ENCODE measurements at places on chromosomes 12 and 14.

GRCh38 chr14:77043177-77043983 lies 14.9 kb upstream of the IRF2BPL start:
- DNase-seq: peak; percentile 93

- DNase-seq: peak; percentile 40
Observed at GRCh38 chr12:32920506-32921085, 24.0 kb upstream of the PKP2 start.

DNA sequence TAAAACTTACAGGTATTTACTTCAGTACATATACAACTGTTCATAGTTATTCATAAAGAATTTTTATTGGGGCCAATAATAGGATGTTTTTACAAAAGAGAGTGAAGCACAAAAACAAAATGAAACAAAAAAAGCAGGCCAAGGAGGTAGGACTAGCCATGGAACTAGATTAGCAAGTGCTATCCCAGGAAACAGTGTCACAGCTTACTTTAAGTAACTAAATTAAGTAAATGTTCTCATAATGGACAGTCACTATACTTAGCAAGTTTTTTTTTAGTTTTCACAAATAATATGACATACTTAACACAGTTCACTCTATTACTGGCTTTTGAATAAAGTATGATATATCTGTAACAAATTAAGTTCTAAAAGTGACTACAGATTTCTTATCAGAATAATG lies 124.1 kb downstream of the GARIN6 start:
- DNase-seq: no peak

DNA sequence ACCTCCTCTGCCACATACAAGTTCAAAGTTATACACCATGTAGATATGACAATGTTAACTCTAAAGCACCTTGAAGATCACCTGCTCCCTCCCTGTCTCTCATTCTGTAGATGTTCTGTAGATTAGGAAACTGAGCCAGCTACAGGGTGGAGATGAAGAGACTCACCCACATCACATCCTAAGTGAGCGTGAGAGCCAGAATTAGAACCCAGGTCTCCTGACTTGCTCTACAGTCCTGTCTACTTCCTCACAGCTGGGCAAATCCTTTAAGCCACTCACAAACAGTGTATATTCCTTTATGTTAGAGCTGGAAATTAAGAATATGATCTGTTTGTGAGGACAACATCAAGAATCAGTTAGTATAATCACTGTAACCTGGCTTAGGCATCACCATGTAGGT lies 1.8 kb downstream of the APPL2 start:
- DNase-seq: no peak

- DNase-seq: peak; percentile 6
Observed at GRCh38 chr14:32932302-32932913, 6.3 kb upstream of the NPAS3 start.

- DNase-seq: peak; percentile 79
Observed at GRCh38 chr12:104588047-104588920, 131.5 kb downstream of the CHST11 start.

GRCh38 chr14:66539034-66539433 lies 31.1 kb downstream of the GPHN start:
- no peak for DNase-seq

GRCh38 chr12:6494968-6495367 lies 1.1 kb downstream of the NCAPD2 start:
- DNase-seq: no peak

GRCh38 chr12:17511369-17511768 lies 578.6 kb downstream of the RERGL start:
- DNase-seq: no peak

DNA sequence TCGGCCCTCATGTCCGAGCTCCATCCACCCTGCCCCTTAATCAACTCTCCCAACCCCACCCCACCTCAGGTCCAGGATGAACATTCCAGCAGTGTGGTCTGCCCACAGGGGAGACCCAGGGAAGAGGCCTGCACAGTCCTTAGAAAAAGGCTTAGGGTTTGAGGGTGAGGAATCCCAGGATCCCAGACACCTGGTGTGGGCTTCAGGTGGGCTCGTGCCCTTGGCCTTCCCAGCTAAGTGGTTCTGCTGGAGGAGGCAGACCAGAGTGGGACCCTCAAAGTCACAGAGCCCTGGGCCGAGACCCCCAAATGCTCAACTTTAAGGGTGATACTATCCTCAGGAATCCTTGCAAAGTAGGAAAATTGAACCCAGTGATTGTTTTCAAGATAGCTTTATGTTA lies 25.4 kb upstream of the PPP2R5C start:
- no peak for DNase-seq

- no peak for DNase-seq
Observed at GRCh38 chr12:10457760-10458159, 4.6 kb upstream of the KLRC1 start.

GRCh38 chr14:92503756-92504491 lies 9.7 kb upstream of the RIN3 start:
- peak; percentile 62 for DNase-seq

DNA sequence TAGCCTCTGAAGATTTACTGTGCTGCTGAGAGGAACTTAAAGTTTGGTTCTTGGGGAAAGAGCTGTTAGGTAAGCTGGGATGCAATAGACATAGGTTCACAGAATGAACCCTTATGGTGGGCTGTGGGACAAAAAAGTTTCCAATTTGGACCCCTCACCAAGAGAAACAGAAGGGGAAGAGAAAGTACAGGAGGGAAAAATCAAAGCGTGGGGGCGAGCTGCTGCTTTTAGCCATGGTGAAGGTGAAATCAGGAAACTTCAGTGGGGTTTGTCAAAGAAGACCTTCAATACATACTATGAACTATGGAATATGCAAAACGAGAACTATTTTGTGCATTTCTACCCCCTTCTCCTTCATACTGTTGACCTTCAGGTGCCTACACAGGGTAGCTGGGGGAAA lies 10.6 kb upstream of the NINJ2 start:
- DNase-seq: no peak

DNA sequence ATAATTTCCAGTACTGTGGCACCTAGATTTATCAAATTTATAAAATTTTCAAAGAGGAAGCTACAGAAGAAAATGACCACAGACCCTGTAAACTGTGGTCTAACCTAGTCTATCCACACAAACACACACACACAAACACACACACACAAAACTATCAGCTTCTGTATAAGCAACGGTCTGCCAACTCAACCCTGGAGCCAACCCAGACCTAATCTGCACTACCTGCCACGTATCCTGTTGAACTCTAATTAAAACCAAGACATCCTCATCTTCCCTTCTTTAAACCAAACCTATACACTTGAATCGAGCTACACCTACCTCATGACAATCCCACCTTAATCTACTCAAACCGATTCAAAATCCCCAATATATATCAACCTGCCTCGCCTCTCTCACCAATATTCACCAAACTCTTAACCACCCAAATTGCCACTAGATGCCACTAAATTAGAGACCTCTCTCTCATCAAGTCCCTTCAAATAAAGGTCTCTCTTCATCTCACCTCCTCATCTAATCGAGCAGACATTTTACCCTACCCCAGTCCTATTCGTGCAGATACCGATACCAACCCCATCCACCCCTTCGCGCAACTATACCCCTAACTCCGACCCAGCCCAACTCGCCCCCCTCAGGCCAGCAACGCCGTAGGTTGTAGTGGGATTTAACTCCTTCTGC lies 808 bp downstream of the ACIN1 start:
- DNase-seq: no peak

GRCh38 chr12:55058776-55059175 lies 39.0 kb downstream of the NEUROD4 start:
- no peak for DNase-seq

DNA sequence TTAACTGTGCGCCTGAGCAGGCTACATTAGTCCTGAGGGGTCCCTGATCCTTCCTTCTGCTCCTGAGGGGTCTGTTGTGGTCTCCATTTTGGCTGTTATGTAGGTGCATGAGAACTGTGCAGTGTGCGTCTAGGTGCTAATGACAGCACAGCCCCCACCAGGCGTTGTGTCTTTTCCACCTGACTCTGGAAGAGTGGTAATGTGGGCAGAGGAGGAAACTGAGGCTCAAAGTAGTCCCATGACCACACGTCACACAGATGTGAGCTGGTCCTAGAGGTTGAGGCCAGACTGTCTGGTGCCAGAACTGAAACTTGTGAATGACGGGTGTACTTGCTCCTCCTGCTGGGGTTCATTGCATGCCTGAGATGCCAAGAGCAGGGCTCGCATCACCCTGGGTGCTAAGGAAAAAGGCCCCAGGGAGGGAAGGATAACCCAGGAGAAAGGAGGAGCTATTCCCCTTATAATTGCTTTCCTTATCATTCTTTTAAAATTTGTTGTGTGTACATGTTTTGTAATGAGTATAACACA lies 111.8 kb downstream of the SLC25A47 start:
- DNase-seq: no peak

DNA sequence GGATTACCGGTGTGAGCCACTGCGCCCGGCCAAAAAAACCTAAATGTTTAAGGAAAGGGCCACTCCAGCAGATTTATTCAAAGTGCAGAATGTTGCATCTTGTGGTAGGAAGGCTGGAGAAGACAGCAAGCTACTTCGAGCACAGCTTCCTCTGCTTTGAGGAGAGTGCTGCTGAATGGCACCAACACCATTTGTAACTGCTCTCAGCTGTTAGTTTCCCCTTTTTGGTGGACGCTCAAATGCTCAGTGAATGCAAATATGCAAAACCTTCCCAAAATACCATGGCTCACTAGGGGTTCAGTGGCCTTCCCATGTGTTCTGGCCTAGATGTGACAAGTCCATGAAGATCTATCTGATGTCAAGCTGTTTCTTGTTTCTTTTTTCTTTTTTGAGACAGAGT lies 2.9 kb upstream of the TDRD9 start:
- DNase-seq: no peak

DNA sequence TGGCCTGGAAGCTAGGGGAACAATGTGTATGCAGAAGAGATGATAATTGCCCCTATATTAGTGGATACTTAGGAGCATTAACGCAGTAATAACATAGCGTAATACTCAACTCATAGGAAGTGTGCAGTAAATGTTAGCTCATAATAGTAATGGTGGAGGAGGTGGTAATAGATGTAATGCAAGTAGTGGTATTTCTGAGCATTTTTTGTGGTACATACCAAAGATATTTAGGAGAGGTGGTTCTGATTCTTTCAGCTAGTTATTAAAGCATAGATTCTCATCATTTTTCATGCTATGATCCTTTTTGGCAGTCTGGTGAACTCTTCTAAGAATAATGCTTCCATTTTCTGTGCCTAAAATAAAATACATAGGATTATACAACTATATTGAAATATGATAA lies 233.1 kb downstream of the PTPRO start:
- DNase-seq: peak; percentile 46

DNA sequence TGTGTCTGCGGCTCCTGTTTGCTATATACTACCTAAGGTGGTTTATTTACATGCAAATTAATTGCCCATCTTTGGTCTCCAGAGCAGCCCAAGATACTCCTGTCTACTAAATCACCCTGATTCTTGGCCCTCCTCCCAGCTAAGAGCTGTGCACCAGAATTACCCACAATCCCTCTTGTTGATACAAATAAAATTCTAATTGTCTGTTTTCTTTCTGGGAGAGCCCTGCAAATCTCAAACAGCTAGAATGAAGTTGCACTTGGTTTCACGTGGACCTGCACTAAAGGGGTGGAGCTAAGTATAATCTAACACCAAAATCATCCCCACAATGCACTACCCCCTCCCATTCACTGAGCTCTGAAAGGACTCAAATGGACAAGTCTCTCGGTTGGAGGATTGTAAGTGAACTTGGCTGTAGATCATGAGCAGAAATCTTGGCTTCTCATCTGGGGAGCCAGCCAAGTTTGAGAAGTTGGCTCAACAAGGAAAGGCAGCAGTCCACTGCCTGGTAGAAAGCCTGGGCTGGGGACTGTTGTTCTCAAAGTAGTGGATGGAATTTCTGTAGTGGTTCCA lies 6.6 kb downstream of the MAX start:
- peak; percentile 86 for DNase-seq

DNA sequence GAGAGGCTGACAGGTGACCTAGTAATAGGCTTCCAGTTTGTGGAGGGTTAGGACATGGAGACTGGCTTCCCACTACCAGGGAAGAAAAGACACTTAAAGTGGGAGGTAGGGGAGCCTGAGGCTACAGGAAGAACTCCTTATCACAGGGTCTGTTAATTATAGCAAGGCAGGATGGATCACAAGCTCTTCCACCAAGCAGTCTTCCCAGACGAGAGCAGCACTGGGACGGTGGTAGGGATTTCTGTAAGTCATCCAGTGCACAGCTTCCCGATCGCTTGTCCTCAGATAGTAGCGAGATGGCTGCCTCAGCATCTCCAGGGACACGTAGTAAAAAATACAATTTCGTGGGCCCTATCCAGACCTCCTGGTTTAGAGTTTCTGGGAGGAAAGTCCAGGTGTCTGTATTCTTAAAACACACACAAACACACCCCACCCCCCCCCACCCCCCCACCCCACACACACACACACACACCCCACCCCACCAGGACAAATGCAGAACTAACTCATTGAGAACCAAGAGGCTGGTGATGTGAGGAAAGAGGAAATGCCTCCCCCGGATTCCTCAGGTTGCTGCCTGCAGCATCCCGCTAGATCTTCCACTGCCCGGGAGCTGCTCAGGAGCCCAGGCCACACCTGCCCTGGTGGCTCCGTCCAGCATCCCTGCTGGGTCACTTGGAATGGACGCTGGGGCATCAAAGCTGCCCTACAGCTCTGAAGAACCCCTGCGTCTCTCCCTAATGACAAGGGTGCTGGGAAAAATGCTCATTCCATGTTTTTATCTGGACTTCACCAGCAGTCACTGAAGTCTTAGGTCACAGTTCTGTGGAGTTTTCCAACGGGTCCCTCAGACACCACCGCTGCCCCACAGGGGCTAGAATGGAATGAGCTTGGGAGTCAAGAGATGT lies 307.2 kb downstream of the CACNA1C start:
- DNase-seq: no peak

DNA sequence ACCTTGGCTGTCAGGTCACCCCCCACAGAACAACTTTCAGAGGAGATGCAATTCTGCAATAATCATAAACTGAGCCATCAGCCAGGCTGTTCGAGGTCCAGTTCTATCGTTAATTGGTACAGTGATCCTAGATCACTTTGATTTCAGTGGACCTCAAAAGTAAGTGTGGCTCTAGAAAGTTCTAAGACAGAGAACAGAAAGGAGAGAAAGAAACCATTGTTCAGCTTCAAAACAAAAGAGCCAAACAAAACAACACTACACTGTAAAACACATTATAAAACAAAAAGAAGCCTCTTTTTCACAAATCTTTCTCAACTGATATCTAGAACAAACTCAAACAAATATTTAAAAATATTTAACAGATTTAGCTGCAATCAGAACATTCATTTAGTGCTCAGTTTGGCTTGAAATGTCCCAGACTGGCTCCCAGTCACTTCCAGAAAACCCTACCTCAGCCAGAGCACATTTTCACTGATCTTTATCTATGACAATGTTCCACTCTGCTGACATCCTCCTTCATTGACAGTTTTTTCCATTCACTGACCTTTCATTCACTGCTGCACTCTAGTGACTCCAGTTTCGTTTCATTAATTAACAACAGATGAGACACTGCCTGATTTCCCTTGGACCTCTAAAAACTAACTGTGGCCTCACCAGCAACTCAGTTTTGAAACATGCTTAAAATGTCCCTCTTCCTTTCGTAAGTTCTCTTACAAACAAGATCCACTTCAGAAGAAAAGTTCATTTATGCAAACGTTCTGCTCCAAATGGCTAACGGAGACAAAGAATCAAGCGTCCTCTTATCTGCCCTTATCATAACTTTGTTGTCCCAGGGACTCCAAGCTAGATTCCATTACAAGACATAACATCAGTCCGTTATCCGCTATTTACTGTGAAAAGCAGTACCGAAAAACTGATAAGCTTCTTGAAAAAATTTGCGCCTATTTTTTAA lies 56.8 kb downstream of the DUSP16 start:
- peak; percentile 49 for DNase-seq

Data from astrocyte (in vitro differentiated cells and primary cell).